ENCODE measurements at places on chromosomes 6 and 20. TPM values are rescaled to one million over a fixed set of nuclear protein-coding genes. Genes with fewer than 3 reads are reported as not detected.
A peak's percentile ranks its signal among the peaks of the same experiment; 100 is the strongest.

- H3K4me1 ChIP-seq = no peaks in the 10 kb centered on the region
- no peak overlapping the region for H3K27ac ChIP-seq
- no peak for DNase-seq
- H3K4me3 ChIP-seq = no peak overlapping the region
These were observed 63.8 kb upstream of the TINAG start for GRCh38 chr6:54244430-54244829.

- DNase-seq = no peak
- H3K27me3 ChIP-seq = no peaks in the 10 kb centered on the region
- peaks cover 5% of the 10 kb centered on the region for H3K36me3 ChIP-seq
These were observed 3.5 kb upstream of the TGIF2 start for GRCh38 chr20:36569847-36570429.

DNA sequence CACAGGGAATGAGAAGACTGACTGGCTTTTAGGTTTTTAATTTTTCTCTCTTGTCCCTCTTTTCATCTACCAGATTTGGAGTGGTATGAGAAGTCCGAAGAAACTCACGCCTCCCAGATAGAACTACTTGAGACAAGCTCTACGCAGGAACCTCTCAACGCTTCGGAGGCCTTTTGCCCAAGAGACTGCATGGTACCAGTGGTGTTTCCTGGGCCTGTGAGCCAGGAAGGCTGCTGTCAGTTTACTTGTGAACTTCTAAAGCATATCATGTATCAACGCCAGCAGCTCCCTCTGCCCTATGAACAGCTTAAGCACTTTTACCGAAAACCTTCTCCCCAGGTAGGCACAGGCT lies 644 bp downstream of the MAD2L1BP start:
- peak; percentile 75 for DNase-seq
- peaks cover 37% of the 10 kb centered on the region for H3K4me1 ChIP-seq
- H3K27ac ChIP-seq = peak overlapping the region; percentile 96
- H3K4me3 ChIP-seq = peak overlapping the region; percentile 99

DNA sequence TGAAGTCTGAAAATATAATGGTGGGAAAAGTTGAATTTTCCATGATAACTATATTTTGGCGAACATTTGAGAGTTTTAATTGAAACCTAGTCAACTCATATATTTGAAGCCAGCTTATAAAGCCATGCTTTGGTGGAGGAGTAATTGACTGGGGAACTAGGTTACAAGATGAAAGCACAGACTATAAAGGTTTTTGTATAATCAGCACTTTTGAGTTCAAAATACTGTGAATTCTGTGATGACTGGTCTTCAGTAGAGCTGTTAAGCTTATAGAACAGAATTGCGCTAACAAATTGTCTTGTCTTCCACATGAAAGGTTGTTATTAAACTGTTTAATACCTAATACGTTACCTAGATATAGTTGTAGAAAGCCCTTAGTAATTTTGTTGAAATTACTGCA lies 159.1 kb upstream of the SCGN start:
- DNase-seq = no peak
- H3K4me1 ChIP-seq = peaks cover 2% of the 10 kb centered on the region
- H3K27me3 ChIP-seq = no peaks in the 10 kb centered on the region
- no peak overlapping the region for H3K4me3 ChIP-seq
- no peaks in the 10 kb centered on the region for H3K36me3 ChIP-seq

RNF182 gene
- total RNA-seq = not detected

- peaks cover 5% of the 10 kb centered on the region for H3K36me3 ChIP-seq
- peaks cover 8% of the 10 kb centered on the region for H3K4me1 ChIP-seq
- H3K4me3 ChIP-seq = no peak overlapping the region
- DNase-seq = no peak
These were observed 23.0 kb upstream of the FKBP1A start for GRCh38 chr20:1415667-1416468.
